Stimulated activated CD8-positive, alpha-beta memory T cell treated with anti-CD3 and anti-CD28 coated beads, Interleukin-7, amount 100 ng/mL, for 1 hour (primary cell): ENCODE measurements at places on chromosomes 5 and 9.

GRCh38 chr5:120053841-120054240 lies 410.3 kb upstream of the PRR16 start:
- DNase-seq = no peak

- no peak for DNase-seq
Observed at GRCh38 chr5:178576591-178577351, 13.4 kb downstream of the COL23A1 start.

- DNase-seq = no peak
Observed at GRCh38 chr5:97338729-97339128, 155.7 kb upstream of the RIOK2 start.

GRCh38 chr9:128033609-128034008 lies 33.5 kb downstream of the NAIF1 start:
- DNase-seq = no peak

GRCh38 chr9:134648701-134649530 lies 7.3 kb downstream of the COL5A1 start:
- DNase-seq = no peak
